ENCODE measurements at places on chromosomes 12 and 14.

DNA sequence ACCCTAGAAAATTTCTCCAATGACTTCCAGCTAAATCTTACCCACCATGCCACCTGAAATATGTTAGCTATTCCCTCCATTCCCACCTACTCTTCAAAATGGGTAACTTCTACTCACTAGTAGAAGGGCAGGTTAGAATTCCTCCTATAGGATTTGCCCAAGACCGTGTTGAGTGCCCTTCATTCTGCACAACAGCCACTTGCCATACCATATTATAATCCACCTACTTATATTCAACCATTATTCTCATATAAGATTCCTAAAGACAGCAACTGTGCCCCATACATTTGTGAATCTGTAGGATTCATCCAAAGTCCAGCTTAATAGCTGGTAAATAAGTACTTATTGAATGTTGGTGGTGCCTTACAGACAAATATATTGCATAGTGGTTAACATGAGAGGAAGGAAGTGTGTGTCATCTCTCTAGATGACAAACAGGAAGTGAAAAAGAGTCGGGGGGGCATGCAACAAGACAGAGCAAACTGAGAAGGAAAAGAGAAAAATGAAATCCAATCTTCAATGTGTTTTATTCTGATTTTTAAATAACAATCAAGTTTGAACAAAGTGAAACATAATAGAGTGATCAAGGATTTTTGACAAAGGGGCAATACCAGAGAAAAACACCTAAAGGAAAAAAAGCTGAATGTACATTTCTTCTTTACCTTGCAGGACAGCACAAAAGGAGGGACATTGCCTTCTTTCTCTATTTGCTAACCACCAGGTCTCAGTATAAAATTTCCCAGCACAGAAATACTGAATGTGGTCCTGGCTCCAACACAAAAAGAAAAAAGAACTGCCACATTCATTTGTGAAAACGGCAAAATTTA, 389.3 kb upstream of the USP15 start:
- DNase-seq: no peak

DNA sequence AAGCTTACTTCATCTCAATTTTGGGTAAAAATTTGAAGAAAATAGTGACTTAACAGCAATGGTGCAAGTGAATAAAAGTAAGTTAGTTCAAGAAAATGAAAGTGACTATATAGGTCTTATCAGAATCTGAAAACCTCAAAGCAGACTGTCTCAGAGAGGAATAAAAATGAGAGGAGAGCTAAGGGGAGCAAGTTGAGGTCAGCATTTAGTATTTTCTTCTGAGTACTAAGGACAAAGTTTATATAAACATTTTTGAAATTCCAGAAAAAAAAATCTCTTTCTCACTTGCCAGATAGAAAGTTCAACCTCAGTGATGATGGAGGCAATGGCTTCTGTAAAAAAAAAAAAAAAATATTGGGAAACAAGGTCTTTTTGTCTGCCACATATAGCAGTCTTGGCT, 414.1 kb downstream of the NPAS3 start:
- DNase-seq: no peak

DNA sequence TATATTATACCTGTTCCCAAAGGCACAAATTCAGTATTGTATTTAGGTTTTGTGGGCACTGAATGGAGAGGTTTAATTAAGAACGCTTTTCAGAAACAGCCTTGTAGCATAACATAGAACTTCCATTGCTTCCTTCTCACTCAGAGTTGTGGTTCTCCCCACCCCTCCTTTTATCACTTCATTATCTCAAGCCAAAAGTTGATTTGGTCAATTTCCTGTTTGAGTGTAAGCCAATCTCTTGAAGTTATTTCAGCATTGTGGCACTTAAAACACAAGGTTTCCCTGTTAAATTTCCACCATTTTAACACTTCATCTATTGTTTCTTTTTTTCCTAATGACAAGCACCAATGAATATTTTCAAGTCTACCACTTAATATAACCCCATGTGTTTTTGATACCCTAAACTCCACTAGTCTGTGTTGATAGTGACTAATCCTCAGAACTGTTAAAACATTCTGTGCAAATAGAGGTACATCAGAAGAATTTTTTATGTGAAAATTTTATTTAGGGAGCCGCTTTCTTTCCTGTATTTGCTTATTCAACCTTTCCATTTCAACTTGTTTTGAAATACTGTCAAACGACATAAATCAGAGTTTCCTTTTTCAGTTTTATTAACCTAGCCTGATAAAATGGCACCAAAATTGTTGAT, 340.1 kb downstream of the BCAT1 start:
- no peak for DNase-seq

- DNase-seq: peak; percentile 63
Measured at GRCh38 chr12:14771651-14772137, 31.6 kb downstream of the WBP11 start.

DNA sequence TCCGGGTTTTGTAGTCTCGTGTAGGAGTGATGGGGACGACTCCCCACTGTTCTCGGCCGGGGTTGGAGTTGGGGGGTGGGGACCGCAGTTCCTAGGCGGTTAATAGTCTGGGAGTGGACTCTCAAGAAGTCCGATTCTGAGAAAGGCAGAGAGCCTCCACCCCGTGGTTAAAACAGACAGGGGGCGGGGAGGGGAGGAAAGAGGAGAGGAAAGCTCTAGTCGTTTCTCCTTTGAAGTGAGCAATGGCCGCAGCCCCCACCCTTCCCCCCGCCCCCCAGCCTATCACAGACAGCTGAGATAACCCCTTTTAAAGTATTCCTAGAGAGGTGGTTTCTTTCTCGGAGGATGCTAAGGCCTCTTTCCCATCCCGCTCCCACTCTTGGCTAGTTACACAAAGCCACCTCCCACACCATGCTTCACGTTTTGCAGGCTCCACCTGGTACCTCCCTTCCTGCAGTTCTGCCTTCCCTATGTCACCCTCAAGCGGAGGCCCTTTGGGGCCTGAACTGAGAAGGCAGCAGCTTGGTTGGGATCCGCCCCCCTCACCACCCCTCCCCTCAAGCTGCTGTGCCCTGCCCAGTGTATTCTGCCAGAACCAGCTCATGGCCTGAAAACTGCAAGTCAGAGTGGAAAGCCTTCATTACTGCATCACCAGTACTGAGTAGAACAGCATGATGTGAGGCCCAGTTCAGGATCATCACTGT, 853 bp downstream of the USP5 start:
- DNase-seq: peak; percentile 82

DNA sequence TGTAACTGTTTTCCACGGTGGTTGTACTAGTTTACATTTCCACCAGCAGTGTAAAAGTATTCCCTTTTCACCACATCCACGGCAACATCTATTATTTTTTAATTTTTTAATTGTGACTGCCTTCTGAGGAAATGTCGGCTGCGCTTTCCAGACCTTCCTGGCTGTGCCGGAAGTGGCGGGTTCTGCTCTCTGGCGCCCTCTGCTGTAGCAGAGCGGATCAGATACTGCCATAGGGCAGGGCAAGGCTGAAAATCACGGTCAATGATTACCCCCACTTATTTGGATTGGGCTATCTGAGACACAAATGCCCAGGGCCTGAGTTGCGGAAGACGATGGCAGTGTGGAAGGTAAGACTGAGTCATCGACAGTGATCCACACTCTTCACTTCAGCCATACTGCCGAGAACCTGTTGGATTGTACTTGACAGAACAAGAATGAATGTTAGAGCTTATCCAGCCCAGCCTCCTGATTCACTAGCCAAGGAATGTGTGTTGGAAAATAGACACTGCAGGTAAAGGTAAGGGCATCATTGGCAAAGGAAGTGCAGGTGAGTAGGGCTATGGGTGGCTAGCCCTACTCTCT, 124.2 kb downstream of the NTF3 start:
- no peak for DNase-seq

- no peak for DNase-seq
Measured at GRCh38 chr14:37037636-37038387, 134.6 kb downstream of the SLC25A21 start.

- no peak for DNase-seq
Measured at GRCh38 chr12:124544311-124544970, 23.0 kb downstream of the NCOR2 start.

GRCh38 chr12:109310247-109311125, 1.4 kb upstream of the FOXN4 start:
- peak; percentile 60 for DNase-seq

GRCh38 chr12:89448951-89449371, 75.6 kb downstream of the GALNT4 start:
- no peak for DNase-seq

DNA sequence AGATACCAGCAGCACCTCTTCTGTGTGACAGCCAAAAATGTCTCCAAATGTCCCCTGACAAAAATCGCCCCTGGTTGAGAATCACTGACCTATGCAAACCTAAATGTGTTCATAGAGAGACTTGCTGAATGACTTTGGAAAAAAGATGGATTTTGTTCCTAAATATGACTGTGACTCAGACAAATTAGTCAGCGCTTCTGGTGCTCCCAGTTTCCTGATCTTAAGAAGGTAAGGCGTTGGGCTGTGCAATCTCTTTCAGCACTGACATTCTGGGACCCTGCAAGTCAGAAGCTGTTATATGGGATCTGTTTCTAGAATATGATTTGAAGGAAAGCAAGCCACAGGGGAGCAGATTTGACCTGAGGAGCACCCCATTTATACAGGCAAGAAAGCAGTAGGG, 90.6 kb upstream of the PWP1 start:
- DNase-seq: no peak

DNA sequence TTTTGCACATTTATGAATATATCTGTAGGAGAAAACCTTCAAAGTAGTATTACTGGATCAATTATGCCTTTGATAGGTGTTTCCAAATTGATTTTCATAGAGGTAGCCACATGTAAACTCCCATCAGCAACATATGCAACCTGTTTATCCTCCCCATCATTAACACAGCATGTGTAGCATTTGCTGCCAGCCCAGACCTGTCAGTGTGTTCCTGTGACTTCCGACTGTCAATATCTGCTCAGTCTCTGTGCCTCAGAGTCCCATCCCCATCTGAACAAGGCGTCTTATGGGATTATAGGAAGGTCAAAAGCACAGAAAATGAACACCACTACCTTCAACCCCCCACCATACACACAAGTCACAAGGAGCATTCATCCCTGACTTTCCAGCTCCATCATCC, 9.5 kb upstream of the CAPRIN2 start:
- no peak for DNase-seq

DNA sequence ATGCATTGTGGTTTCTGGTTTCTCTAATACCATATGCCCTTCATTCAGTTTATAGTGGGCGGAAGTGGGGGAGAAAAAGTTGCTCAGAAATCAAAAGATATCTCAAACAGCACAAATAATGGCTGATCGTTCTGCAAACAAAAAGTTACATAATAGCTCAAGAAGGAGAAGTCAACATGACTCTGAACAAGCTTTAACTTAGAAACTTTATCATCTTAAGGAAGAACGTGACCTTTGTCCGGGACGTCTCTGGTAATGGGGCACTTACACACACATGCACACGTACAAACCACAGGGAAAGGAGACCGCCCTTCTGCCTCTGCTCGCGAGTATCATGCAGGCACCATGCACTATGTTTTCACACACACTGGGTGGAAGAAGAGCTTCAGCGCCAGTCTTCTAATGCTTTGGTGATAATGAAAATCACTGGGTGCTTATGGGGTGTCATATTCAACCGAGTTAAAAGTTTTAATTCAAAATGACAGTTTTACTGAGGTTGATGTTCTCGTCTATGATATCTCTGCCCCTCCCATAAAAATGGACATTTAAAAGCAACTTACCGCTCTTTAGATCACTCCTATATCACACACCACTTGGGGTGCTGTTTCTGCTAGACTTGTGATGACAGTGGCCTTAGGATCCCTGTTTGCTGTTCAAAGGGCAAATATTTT, 4.7 kb downstream of the FOS start:
- DNase-seq: no peak

- DNase-seq: no peak
Measured at GRCh38 chr12:103334466-103334865, 161.3 kb downstream of the C12orf42 start.

DNA sequence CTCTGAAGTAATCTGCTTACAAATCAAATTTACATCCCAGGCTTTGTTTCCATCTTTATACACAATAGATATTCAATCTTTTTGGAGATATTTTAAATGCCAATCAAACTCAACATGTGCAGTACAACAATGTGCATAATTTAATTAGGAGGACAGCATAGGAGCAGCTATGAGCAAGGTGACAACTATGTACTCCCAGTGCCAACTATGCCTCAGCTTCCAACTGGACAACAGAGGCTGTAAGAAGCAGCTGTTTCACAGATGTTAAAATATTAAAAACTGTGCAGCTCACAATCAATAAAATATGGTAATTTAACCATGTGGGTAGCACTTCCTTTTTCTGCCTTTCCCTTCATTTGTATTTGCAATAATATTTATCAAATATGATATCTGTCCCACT, 99.9 kb downstream of the ST8SIA1 start:
- DNase-seq: no peak

GRCh38 chr14:76599141-76599540, 162.1 kb upstream of the VASH1 start:
- no peak for DNase-seq

DNA sequence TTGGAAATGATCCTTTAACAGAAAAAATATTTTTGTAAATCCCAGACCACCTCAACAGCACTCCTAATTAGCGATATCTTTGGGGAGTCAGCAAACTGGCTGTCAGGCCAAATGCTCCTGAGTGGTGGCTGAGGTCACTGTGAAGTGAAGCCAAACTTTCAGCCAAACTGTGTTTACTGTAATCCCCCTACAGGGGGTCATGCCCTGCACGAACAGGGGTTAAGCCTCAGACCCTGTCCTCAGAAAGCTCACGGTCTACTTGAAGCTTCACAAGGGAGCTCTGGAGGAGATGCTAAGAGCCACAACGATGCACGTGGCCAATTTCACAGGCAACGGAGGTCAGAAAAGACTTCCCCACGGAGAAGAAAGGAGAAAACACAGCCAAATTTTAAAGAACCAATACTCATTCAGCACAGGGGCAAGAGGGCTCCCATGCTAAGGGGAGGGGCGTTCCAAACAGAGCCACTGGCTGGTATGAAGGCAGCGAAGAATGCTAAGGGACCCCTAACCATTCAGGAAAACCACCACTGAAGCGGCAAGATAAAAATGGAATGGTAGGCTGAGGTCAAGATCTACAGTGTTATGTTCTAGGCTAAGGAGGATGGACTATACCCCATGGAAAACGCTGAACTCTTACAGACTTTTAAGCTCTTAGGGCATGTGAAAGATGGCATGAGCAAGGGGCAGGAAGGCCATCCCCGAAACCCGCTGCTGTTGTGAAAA, 105.4 kb downstream of the ITPR2 start:
- no peak for DNase-seq

- DNase-seq: no peak
Measured at GRCh38 chr14:89587136-89587420, 170.0 kb upstream of the FOXN3 start.
